ENCODE measurements at places on chromosomes 3 and 15.

- DNase-seq = no peak
Measured at GRCh38 chr15:82043130-82043673, 2.6 kb downstream of the MEX3B start.

DNA sequence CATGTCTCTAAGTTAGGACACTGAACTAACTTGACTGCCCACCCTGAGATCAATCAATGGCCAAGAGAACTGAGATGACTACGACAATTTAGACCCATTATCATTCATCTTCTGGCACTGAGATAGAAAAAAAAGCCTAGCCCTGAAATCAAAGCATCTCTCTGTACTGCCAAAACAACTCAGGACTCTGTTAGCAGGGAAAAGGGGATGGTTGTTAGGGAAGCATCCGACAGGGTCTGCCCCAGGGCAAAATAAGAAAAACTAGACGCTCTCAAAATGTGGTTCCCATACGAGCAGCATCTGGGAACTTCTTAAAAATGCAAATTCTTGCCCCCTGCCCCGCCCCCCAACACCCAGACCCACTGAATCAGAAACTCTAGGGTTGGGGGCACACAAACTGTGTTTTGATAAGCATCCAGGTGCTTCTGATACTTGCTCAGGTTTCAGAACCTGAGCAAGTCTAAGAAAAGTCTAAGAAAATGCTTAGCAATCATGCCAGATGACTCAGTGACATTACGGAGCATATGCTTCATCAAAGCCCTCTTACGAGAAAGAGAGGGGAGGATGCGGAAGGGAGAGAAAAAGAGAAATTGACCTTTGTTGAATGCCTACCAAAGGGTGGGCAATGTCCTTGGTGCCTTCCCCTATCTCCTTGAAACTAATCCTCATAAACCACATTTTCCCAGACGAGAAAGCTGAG, 172.8 kb upstream of the HES1 start:
- no peak for DNase-seq

GRCh38 chr15:93730724-93731123, 500.6 kb upstream of the MCTP2 start:
- DNase-seq = no peak

- no peak for DNase-seq
Measured at GRCh38 chr3:193846569-193846968, 253.6 kb downstream of the OPA1 start.

DNA sequence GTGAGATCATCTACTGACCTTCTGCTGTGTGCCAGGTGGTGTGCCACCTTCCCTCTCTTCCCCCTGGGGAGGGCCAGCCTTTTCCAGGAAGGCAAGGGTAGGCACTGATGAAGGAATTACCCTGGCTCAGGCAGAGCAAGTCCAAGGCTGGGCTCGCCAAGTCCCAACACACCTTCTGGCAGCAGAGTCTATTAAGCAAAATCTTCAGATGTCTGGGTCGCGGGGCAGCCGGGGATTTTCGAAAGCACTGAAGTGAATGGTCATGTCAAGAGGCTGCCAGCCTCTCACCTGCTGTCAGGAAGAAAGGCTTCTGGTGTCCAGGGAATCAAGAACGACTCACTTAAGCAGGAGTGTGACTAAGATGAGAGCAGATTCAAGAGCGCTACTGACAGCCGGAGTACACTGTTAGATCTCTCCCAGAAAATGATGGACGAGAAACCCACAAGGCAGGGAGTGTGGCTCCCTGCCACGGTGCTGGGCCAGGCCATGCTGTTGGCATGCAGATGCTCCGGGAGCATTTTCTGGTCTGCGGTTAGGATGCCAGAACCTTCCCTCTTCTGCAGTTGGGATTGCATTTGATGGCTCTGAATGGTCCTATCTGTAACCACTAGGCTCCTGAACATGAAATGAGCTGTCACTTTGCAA, 479.8 kb downstream of the SHQ1 start:
- no peak for DNase-seq

DNA sequence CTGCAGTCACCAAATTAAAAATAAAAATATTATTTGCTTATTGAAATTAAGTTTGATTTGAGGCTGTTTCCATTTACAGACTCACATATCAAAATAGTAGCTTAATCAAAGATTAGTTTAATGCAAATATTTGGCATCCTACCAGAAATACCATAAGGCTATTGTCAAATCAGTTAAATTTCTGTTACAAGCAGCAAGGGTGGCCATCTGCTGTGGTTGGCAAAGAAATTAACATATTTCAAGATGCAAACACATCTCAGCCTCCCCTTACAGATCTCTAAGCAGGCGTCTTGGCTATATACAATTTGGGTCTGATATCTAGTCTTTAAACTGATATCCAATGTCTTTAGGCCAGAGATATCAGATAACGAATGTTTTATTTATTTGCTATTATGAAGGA, 83.2 kb upstream of the NEDD4 start:
- no peak for DNase-seq

GRCh38 chr3:54262541-54262940, 140.2 kb downstream of the CACNA2D3 start:
- no peak for DNase-seq

- DNase-seq = no peak
Measured at GRCh38 chr15:90367576-90367975, 15.5 kb downstream of the ZNF774 start.

- DNase-seq = no peak
Measured at GRCh38 chr3:164222197-164222596, 856.1 kb downstream of the SI start.

- DNase-seq = no peak
Measured at GRCh38 chr3:40623567-40623966, 98.8 kb downstream of the ZNF621 start.

- no peak for DNase-seq
Measured at GRCh38 chr3:186287711-186288110, 74.3 kb downstream of the DGKG start.

GRCh38 chr15:34794590-34795206, 651 bp downstream of the ACTC1 start:
- DNase-seq = no peak

- no peak for DNase-seq
Measured at GRCh38 chr15:31609258-31609681, 282.6 kb downstream of the KLF13 start.

GRCh38 chr15:64681424-64682024, 93.9 kb downstream of the RBPMS2 start:
- no peak for DNase-seq

GRCh38 chr15:82530006-82530405, 10.3 kb downstream of the RPS17 start:
- no peak for DNase-seq

GRCh38 chr3:99641982-99642381, 3.6 kb downstream of the COL8A1 start:
- no peak for DNase-seq
